ENCODE measurements at places on chromosomes 6 and 20. TPM values are rescaled to one million over a fixed set of nuclear protein-coding genes. Genes with fewer than 3 reads are reported as not detected.
A peak's percentile ranks its signal among the peaks of the same experiment; 100 is the strongest.

The HTR1B gene
- 0.50 TPM for polyA plus RNA-seq

The CLPSL2 gene
- not detected for polyA plus RNA-seq

The SRC gene
- polyA plus RNA-seq, result 16.7 TPM

The SLC12A5 gene
- polyA plus RNA-seq, result not detected

The ZC3H12D gene
- 1.9 TPM for polyA plus RNA-seq

The MDFI gene
- 0.13 TPM for polyA plus RNA-seq

The DLL1 gene
- polyA plus RNA-seq, result 0.13 TPM

The TMEM242 gene
- polyA plus RNA-seq, result 12.0 TPM

GRCh38 chr6:147867433-147868226 is 359.1 kb downstream of the SAMD5 start:
- DNase-seq, result no peak

GRCh38 chr6:9799582-9799981 is 615.3 kb downstream of the TFAP2A start:
- no peak for DNase-seq

GRCh38 chr6:11495565-11496145 is 41.9 kb upstream of the TMEM170B start:
- no peak for DNase-seq

- DNase-seq, result no peak
Measured at GRCh38 chr20:15362849-15363248, 1025.4 kb upstream of the FLRT3 start.

GRCh38 chr6:56356426-56356825 is 109.0 kb upstream of the COL21A1 start:
- no peak for DNase-seq

- no peak for DNase-seq
Measured at GRCh38 chr6:163501026-163501425, 86.5 kb downstream of the QKI start.

DNA sequence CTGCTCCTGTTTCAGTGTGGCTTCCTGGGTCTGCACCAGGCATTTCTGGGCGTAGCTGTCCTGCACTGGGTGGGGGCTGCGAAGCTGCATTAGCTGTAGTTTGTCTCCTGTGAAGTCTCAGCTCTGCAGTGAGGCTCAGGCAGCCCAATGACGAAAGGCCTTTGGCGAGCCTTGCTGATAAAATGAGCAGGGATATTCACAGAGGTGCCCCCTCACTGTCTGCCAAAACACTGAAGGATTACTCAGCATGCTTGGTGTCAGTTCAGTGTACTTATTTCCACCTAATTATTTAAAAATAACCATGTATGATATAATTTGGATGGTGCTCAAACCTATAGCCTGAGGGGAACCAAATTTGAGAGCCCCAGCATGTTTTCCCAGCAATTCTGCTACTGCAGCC is 73.5 kb downstream of the ECT2L start:
- DNase-seq, result no peak

DNA sequence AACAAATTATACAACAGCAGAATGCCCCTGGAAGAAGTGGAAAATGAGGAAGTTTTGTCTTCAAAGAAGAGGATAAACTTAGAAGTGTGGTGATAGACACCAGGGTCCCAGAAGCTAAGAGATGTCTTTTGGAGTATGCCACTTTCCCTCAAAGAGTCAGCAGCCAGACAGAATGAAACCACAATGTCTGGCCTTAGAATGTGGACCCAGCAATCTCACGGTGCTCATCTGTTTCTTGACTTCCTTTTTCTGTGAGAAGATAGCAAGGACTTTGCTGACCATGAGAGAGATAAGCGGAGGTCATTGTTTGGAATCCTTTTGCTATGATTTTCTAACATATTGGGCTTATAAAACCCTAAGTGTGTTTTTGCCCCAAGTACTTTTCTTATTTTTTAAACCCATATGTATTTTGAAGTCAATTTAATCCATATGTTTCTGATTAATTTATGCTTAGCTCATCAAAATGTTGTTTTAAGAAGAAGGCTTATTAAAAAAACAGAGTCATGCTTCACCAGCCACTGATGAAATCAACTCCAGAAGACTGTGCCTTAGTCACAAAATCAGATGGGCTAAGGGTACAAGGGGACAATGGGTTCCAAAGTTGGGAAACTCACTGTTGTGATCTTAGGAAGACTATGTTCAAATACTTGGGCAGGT is 451.2 kb upstream of the JAG1 start:
- DNase-seq, result no peak

DNA sequence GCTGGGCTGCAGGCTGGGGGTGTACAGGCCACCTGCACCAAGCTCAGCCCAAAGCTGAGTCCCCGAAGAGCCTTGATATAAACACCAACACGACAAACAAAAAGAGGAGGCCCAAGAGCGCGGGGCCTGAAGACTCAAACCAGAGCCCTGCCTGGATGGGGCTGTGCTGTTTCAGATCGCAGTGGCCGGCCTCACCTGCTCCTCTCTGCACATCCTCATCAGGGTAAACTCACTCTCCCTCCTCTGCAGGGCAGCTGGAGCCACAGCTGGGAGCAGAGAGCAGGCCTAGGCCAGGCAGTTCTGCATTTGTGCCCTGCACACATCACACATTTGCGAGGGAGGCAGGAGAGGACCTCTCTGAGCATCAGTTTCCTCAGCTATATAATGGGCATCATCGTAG is 3.7 kb upstream of the RBM38 start:
- DNase-seq, result no peak

DNA sequence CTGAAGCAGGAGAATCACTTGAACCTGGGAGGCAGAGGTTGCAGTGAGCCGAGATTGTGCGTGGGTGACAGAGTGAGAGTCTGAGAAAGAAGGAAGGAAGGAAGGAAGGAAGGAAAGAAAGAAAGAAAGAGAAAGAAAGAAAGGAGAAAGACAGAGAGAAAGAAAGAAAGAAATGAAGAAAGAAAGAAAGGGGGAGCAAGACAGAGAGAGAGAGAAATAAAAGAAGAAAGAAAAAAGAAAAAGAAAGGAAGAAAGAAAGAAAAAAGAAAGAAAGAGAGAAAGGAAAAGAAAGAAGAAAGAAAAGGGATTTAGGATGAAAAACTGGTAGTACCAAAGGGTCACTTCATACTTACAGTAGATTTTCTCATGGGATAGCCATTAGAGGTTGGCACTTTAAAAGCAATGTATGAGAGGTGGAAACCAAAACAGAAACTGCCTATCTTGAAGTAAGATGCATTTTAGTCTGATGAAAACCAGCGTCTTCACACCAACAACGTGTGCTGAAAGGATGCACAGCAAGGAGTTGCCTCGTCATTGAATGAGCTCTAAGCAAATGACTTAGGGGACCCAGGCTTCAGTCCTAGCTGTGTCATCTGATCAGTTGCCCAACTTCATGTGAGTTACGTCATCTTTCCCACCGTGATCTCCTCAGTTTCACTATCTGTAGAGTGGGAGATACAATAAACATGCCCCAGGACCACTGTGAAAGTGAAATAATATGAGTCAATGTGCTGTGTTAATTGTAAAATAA is 133.9 kb upstream of the NEDD9 start:
- no peak for DNase-seq

DNA sequence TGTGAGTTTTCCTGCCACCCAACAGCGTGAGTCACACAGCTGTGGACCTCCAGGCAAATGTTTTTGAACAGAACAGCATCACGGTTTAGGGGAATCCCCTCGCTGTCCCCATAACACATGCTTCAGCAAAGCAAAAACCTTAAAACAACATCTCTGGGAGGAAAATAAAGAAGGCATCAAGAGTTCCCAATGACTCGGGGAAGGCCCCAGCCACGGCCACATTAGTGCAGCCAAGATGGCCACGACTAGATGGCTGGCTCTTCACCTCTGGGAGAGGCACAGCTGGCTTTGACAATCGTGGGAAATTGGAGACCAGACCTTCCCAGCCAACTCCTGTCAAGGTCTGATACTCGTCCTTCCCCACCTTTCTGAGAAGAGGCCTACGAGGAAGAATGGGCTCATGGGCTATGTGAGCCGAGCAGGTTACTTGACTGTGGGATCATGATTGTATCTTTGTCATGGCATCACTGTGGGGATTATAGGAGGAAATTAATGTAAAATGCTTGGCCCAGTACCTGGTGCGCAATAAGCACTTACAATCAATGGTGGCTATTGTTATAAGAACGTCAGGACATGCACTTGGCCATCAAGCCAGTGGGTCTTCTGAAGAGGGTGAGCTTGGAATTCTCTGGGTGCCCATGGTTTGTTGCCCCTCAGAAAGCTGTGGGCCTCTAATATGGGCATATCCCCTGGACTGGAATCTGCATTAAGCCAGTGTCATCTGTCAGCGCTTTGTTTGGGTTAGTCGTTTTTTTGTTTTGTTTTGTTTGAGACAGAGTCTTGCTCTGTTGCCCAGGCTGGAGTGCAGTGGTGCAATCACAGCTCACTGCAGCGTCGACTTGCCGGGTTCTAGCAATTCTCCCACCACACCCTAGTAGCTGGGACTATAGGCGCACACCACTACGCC is 43.6 kb downstream of the FGD2 start:
- peak; percentile 79 for DNase-seq

- DNase-seq, result no peak
Measured at GRCh38 chr6:162626869-162627268, 100.7 kb downstream of the PRKN start.

- DNase-seq, result no peak
Measured at GRCh38 chr20:63773571-63774241, 34.1 kb downstream of the SLC2A4RG start.

- no peak for DNase-seq
Measured at GRCh38 chr6:162187168-162187935, 540.2 kb downstream of the PRKN start.

- DNase-seq, result no peak
Measured at GRCh38 chr20:50015993-50016770, 33.4 kb downstream of the SNAI1 start.

DNA sequence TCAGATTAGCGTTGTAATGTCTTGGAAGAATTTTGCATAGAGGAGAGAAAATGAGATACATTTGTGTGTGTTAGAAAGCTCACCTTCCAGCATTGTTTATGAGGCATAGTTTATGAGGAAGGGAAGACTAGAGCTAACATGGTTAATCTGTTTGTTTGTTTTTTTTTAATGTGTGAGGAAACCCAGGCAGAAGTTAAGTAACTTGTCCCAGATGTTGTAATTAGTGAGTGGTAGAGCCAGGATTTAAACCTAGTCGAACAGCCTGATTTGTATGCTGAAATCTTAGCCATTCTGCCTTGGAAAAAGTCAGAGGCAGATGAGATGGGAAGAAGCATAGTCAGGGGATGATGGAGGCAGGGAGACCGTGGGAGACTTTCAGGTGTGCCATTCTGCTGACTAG is 29.1 kb downstream of the NDUFAF5 start:
- no peak for DNase-seq

DNA sequence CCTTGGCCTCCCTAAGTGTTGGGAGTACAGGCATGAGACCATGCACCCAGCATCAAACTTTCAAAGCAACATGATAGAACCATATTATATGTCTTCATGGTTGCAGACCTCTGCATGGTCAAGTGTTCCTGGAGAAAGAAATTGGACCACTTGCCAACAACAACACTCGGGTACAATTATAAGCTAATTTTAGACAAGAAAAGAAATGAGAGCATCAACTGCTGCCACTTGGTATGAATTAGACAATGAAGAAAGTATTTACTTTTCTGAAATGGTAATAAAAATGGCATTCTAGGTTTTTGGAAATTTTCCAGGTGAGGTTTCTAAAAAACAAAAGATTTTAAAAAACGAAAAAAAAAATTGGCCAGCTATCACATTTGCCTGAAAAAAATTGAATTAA is 7.7 kb upstream of the PM20D2 start:
- no peak for DNase-seq

DNA sequence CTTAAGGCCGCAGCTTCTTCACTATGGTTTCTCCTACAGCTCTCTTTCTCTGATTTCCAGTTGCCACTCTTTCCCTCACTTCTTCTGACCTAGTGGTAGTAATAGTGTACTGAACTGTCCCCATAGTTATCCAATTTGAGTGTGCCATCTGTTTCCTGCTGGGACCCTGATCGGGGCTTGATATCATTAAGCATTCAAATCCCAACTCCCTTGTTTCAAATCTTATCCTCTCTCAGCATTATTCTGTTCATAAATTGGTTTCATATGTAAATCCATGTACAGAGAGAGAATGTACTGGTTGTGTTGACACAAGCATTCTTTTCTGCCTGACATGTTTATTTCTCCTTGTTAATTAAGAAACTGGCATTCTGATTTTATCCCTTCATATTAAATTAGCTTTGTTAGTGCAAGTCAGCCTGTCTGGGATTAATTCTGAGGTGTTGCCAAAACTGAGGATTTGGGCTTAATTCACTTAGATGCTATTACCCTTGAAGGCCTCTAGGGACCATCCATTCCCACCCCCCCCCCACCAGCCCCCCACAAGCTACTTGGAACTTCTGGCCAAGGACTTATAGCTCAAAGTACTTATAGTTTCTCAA is 84.6 kb upstream of the PROKR2 start:
- DNase-seq, result no peak

DNA sequence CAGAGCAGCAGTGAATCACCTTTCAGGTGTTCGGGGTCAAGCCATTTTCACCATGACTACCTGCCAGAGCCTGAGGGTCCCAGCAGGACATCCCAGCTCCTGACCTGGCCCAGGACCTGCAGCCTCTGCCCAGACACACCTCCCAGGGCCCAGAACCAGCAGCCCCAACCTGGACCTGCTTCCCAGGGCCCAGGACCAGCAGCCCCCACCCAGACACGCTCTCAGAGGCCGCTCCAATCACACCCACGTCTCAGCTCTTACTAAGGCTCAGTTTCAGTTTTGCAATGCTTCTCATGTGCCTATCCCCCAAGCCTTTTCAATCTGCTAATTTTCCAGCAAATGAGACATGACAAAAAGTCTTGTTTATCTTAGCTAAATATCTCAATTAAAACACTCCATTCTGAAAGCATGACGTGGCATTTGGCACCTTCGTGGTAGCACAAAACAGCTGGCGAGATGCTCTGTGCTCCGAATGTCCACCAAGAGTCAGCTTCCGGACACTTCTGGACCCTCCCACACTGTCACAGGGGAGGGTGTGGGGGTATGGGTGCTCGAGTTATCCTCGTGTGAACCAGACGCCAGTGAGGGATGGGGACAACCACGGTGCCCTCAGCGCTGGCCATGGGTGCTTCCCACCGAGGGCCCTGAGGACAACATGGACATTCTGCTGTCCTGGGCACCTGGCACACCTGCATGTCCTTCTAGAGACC is 253.2 kb downstream of the DLL1 start:
- peak; percentile 18 for DNase-seq

GRCh38 chr6:160742090-160742489 is 40.0 kb downstream of the PLG start:
- DNase-seq, result no peak

Measured in aorta (tissue), 5 donors.